Fibroblast of skin of back (primary cell): ENCODE measurements at places on chromosomes 5 and 9.
A peak's percentile ranks its signal among the peaks of the same experiment; 100 is the strongest.

DNA sequence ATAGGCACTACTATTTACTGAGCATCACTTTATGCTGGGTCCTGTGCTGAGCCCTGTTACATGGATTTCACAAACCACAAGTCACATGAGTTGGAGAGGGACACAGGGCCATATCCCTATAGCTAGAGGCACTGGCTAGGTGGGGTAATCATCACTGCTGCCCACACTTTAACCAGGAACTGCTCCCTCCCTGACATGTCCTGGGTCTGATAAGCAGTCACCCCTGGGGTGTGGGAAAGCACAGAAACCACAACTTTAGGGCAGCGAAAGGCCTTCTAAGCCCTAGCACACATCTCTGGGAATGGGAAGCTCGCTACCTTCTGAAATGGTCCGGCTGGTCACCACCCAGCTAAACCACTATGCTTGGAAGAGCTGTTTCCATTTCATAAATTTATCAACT is 15.0 kb downstream of the TBC1D2 start:
- DNase-seq: no peak

DNA sequence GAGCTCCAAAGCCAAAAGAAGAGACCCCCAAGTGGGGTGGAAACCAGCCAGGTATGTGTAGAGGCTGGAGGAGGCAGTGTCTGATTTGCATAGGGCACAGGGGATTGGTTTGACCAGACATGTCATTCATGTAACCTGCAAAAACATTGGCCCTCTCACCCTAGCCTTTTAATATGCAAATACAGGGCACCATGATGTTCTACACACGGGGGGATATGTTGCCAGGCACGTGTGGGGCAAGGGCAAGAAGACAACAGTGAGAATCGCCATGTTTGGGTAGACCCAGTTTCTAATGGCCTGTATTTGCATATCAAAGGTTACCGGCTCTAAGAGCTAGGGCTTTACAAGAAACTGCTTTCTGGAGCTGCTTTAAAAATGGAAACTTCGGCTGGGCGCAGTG is 208.9 kb downstream of the GOLPH3 start:
- no peak for DNase-seq

GRCh38 chr5:135019314-135019713 is 14.7 kb downstream of the PITX1 start:
- no peak for DNase-seq

- DNase-seq: no peak
Observed at GRCh38 chr9:5628183-5628529, 751 bp upstream of the RIC1 start.

DNA sequence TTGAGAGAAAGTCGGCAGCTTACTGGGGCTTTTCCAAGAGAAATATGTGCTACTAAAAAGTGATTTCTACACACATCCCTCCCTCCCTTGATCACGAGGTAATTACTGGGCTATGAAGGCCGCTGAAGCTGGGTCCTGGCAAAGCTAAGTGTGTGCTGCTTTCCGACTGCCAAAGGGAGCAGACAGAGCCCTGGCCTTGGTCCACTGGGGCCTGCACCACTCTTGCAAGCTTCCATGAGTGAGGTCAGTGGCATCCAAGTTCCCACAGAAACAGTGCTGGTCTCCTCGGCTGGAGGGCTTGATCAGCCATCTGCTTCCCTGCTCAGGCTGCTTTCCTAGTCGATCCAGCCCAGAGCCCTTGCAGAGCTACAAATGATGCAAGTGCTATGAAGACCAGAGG is 154.8 kb upstream of the LHFPL2 start:
- no peak for DNase-seq

DNA sequence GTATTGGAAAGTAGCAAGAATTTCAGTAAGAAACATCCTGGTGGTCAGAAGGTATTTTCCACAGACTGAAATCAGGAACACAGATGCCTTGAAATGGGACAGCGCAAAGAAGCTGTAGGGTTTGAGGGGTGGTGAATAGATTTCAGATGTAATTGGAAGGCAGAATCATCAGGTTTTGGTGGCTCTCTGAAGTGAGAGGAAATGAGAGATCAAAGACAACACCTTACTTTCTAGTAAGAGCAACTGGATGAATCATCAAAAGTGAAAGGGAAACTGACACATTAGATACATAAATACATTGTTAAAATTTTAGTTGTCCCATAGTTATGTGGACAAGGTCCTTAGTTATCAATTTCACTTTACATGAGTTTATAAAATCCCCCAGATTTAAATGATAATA is 188.2 kb upstream of the SLC27A6 start:
- no peak for DNase-seq

DNA sequence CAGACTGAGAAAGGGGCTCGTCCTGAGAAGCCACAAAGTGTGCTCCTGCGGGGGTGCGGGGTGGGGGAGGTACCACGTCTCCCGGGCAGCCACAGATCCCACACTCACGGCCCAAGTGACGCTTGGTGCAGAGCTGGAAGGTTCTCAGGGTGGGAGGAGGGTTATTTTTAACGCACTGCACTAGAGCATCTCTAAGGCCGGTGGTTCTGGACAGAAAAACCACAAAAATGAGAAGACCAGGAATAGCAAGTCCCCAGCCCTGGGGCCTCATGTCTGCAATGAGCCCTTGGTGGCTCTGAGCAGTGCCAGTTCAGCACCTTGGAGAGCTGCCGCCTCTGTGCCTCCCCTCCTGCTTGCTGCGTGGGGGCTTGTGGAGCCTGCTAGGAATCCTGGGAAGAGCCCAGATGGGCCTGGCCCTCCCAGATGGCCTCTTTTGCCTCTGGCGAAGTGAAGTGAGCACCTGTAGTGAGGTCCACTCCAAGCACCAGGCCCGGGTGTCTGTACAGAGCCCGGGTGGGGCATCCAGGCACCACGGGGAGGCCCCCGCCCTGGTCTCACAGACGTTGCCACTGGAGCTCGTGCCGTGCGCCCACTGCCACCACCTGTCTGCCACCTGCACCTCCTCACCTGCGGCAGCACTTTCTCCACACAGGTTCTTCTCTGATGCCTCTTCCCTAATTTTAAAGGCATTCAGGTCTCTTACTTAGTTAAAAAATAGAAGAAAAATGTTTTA is 48.9 kb upstream of the CACNA1B start:
- DNase-seq: peak; percentile 31

- peak; percentile 92 for DNase-seq
Observed at GRCh38 chr5:89556215-89556913, 673.4 kb upstream of the MEF2C start.

DNA sequence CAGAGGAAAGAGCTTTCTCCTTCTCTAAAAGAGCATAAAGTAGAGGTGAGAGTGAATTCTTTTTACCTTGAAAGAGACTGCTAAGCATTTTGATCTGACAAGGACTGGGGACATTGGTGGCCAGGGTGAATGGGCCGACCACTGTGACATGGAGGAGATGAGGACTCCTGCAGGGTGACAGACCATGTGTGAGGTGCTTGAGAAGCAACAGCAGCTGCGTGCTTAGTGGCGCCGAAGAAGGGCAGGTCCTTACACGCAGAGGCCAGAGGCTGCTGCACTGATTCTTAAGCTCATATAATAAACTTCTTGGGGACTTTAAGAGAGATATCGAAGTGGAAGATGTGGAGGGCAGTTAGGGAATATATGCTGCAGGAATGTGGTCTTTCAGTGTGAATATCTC is 8.7 kb upstream of the JAKMIP2 start:
- DNase-seq: no peak

- DNase-seq: no peak
Observed at GRCh38 chr9:113901221-113901688, 25.1 kb downstream of the ZNF618 start.

DNA sequence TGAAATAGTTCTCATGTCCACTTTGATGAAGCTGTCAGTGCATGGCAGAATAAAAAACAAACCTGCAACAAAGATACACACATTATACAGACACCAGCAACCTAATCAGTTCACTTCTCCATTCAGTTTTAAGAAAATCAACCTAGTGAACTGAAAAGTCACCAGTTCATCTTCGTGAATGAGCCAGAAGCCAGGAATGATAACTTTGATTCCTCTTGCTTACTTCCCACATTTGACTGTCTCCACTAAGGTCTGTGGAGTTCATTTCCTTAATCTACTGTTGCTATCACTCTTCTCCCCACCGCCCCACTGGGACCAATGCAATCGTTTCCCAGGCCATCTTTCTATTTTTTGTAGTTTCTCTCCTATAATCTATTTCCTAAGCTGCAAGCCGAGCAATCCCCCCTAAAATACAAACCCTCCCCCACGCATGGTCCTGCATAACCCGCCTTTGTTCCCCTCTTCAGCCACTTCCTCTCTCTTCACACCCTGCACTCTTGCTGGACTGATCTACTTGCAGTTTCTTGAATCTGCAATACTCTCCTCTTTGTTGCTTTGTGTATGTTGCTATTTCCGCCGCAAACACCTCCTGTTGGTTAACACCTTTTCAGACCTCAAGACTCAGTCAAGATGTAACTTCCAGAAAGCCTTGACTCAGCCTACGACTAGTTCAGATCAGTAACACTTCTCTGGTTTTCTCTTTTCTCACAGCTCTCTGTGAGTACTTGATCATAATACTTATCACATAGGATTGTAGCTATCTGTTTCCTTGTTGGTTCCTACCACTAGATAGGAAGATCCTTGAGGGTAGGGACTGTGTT is 16.6 kb downstream of the STOM start:
- DNase-seq: no peak

DNA sequence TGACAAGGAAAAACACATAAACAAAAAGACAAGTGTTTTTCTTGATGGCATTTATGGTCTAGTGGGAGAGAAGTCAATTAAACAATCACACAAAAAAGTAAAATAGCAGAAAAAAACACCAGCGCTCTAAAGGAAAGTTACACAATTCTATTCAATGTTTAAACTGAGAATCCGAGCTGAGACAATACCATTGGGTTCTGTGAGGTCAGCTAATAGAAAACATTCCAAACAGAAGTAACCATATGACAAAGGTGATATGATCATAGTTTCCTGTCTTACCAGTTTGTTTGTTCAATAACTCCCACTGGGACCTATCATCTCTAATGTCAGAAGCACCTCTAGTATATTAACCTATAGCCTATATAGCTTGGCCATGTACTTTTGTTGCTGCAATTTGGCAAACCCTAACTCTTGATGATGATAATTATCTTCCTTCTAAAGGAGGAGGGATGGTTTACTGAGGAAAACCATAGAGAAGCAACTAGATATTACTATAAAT is 1030.0 kb downstream of the CDH12 start:
- no peak for DNase-seq

DNA sequence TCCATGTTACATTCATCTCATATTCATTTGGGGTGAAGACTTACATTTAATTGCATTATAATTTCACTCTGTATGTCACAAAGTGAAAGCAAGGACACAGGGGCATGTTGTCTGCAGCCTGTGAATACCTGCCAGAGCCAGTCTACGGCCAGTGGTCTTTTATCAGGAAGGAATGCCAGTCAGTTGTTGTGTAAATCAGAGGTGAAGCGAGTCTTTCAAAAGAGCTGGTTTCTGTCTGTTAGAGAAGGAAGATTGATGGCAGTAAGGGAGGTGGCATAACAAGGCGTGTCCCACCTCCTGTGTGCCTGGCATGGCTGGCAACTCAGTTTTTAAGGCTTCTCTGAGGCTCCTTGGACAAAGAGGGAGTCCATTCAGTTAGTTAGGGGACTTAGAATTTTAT is 18.1 kb upstream of the SYK start:
- DNase-seq: no peak

DNA sequence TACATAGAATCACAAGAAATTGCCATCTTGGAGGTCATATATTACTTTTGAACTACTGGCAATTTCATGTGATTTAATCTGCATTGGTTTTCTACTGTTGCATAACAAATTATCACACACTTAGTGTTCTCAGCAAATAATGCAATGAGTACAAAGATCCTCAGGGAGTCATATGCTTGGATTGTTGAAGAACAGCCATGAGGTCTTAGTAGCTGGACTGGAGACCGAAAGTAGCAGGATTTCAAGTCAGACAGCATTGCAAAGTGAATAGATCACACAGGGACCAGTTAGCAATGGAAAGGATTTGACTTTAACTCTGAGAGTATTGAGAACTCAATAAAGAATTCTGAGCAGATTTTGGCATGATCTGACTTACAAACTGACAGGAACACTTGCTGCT is 32.2 kb upstream of the FRMD3 start:
- DNase-seq: no peak

GRCh38 chr5:43567967-43568366 is 11.1 kb upstream of the PAIP1 start:
- DNase-seq: no peak

DNA sequence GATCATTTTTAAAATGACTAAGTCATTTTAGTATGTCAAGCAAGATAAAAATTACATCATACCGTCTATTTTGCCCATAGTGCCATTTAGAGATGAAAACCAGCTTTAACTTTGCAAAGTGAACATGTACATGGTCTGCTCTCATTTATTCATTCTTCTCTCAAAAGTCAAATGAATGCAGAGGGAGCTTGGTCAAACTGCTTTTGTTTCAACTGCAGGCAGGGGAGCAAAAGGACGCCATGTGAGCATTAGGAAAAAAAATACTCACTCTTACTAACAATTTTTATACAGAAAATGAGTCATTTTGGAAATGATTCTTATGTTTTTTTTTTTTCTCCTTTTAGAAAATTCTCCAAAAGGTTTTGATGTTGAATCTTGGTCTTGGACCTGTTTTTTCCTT is 15.7 kb downstream of the SCGB3A1 start:
- peak; percentile 7 for DNase-seq

GRCh38 chr9:18824095-18824666 is 208.8 kb downstream of the SAXO1 start:
- DNase-seq: no peak

DNA sequence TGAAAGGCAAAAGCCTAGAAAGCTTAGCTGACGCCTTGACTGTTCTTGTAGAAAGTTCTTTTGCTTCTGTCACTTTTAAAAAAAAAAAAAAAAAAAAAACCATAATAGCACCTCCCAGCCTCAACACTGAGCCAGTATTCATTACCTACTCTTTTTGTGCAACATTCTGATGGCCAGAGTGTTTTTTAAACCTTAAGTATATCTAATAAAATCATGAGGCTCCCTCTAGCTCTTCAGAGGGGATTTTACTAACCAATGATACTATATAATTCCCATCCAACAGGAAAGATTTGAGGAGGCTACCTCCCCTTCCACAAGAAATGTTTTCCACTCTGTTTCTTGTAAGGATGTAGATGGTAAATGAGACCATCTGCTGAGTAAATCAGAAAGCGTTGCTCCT is 3.9 kb downstream of the BNC2 start:
- no peak for DNase-seq

- peak; percentile 35 for DNase-seq
Observed at GRCh38 chr5:164237486-164237885, 732.1 kb downstream of the MAT2B start.

DNA sequence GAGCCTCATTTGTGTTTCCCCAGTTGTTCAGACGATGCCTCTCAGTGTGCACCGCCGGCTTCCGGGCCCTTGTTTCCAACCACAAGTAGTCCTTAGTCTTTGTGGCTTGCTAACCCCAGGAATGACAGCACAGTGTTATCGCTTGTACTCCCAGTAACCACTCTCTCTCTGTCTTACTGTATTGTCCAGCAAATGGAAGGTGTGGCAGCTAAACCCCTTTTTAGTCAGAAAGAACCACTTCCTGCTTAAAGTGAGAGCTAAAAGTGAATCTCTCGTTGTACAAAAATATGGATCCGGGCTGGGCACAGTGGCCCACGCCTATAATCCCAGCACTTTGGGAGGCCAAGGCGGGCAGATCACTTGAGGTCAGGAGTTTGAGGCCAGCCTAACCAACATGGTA is 61.3 kb downstream of the ENC1 start:
- no peak for DNase-seq
